ENCODE measurements at places on chromosomes 3 and 15.

DNA sequence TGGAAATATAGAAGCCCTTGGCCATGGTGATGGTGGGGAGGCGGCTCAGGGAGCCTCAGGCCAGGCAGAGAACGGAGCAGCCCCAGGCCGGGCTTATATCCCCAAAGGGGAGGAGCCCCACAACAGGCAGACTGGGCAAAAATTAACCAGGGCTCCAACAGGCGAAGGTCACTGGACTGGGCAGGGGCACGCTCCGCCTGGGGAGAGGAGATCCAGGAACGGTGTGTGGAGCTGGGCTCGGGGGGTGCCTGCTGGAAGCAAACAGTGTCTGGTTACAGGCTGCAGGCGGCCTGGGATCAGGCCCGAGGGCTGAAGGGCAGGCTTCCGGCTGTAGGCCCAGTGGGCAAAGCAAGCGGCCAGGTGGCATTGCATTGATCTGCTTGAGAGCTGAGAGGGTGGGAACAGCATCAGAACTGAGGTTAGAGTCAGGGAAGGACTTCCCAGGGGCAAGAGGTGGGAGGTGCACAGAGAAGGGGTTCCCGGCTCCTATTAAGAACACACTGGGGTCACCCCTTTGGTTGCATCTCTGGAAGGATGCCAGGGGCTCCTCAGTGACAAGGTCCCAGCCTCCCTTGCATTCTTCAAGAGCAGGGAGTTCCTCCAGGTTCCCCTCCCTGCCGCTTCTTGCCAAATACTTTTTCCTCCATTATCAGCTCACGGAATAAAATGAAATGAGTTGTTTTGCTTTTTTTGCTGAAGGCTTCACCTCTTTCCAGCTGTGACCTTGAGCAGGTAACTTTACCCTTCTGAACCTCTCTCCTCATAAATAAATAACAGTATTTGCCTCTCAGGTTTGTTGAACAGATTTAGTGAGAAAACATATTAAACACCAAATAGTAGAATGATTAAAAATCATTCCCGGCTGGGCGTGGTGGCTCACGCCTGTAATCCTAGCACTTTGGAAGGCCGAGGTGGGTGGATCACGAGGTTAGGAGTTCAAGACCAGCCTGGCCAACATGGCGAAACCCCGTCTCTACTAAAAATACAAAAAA, 7.8 kb downstream of the ANPEP start:
- DNase-seq, result no peak

DNA sequence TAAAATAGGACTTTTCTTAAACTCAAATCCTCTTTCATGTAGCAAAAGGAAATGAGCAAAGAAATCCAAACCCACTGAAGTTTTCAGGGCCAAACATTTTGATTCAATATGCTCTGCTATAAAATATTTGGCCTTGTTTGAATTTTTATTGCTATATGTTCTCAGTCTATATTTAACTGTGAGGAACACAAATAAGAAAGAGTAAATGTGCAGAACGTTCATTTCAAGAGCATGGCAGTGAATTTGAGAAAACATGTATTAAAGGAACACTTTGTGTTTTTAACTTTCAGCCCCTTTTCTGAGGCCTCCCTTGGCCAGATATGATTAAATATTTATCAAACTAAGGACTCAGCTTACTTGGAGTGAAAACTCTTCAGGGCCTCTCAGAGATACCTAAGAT, 124.7 kb upstream of the CCNL1 start:
- no peak for DNase-seq

DNA sequence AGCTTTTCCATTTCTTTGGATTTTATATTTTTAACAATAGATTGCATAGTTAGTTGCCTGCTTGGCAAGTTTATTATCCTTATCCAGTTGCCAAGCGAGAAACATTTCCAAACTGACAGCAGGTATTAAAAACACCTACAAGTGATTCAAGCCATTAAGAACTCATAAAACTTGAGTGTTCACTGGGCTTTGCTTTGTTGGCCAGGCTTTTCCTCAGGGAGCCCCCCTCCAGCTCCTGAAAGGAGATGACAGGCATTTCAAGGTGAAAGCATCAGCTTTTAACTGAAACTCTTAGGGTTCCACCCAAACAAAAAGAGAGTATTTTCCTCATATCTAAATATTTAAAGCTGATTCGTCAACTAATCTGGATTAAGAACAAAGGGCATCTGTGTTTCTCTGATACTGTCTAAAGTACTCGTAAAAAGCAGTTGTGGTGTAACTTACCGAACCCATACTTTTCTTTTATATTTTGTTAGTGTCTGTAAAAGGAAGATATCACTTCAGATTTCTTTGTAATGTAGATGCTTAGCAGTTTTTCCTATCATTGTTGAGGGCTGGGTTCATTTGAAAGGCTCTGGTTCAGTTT, 363.4 kb downstream of the OTOL1 start:
- DNase-seq, result no peak

DNA sequence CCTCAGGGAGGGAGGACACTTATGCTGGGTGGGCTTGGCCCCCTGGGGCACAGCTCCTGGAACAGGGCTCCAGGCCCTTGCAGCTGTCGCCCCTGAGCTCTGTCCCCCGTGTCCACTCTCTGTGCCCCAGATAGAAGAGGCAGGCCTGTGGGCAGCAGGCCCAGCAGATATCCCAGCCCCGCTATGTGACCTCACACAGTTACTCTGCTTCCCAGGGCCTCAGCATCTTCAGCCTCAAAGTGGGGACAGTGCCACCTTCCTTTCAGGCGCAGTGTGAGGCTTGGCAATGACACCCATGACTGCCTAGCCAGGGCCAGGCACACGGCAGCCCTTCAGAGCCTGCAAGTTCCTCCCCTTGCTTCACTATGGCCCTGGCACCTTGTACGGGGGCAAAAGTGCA, 98.4 kb downstream of the IQSEC1 start:
- DNase-seq, result no peak

GRCh38 chr3:128222796-128223385, 69.6 kb downstream of the EEFSEC start:
- peak; percentile 32 for DNase-seq

GRCh38 chr3:146087116-146087515, 73.9 kb downstream of the PLOD2 start:
- DNase-seq, result no peak

- no peak for DNase-seq
Measured at GRCh38 chr15:85625166-85625830, 169.4 kb downstream of the KLHL25 start.

DNA sequence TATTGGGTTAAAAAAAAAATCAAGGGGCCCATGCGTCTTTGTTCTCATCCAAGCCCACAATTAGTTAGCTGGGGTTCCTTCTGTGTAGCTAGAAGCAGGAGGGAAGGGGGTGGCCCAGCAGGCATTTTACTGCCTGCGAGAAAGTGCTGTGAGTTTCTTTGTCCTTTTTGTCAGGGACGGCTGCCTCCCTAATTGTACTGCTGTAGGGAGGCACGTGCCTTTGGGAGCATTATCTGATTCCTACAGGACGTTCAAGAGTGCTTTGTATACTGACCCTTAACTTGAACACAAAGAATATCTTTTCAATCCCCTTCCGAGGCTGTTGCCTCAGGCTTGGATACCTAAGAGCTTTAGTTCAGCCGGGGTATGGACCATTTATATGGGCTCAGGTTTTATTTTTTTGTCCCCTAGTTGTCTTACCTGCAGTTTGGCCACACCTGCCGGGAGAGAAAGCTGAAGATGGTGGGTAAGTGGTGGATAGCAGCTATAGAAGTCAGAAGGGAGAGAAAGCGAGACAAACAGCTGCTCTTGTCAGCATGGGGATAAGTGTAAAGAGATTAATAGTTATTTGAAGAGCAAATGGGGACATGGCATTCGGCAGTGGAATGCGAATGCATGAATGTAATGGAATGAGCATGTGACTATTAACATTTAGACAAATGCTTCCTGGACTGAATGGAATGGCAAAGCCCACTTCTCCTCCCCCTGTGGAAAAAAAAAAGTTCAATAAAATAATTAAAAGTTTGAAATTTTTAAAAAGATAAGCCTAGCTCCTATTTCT, 175.2 kb downstream of the TP63 start:
- no peak for DNase-seq

DNA sequence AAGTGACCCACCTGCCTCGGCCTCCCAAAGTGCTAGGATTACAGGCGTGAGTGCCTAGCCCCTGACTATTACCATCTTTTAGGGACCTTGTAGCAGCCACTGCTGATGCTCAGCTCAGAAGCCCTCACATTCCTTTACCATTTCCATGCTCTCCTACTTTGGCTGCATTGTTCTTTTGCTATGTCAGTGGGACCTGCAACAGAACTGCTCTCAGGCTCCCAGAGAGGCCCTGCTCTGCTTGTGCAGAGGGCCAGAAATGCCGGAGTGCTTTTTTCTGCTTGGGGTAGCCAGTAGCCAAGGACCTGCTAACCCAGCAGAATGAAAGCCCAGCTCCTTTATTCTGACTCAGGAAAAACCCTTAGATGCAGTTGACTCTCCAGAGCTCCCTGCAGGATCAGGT, 18.3 kb upstream of the PROK2 start:
- DNase-seq, result no peak

DNA sequence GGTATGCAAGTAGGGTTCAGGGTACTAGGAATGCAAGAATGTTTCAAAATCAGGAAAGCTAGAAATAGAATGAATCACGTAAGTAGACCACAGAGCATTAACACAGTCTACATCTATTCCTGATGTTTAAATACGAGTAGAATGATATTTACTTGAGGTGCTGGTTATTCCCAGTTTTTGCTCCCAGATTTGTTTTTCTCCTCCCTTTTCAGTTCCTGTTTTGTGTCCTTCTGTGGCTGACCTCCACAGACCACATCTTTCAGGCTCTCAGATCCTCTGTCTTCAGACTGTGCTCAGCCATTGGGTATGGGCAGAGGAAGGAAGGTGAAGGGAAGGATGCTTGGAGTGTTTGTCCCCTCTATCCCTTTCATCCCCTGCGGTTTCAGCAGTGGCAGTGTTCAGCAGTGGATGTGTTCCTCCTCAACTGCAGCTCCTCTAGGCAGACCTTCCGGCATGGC, 276.6 kb downstream of the ZNF621 start:
- DNase-seq, result peak; percentile 26

DNA sequence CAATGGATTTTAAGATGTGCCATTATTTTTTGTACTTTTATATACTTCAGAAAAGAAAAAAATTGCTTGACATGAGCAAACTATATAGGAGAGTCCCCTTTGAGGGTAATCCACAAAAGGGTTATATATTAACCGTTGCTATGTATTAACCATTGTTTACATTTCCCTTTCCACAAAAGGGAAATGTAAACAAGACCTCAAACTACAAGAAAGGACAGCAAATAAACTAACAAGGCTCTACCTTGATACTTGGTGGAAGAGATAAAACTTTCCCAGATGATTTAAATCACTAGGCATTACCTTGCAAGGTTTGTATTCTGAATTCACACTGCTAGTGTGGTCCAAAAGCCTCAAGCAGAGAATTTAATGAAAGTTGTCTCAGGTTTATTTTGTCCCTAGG, 616.3 kb upstream of the BCHE start:
- DNase-seq, result no peak

DNA sequence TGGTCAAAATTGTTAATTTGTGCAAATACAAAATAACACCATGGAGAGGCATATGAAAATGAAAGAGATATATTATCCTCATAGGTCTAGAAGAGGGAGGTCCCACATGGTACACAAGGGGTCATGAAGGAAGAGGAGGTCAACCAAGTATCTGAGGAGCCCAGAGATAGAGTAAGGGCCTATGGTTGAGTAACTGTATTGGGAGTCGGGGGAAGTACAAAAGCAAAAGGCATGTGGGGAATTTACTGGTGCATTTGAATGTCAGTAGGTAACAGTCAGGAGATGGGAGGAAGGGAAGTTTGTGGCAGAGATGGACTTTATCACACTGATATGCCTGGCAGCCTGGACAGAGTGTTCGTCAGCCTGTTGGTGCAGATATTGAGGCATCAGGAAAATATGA, 1113.7 kb downstream of the OTOL1 start:
- no peak for DNase-seq

DNA sequence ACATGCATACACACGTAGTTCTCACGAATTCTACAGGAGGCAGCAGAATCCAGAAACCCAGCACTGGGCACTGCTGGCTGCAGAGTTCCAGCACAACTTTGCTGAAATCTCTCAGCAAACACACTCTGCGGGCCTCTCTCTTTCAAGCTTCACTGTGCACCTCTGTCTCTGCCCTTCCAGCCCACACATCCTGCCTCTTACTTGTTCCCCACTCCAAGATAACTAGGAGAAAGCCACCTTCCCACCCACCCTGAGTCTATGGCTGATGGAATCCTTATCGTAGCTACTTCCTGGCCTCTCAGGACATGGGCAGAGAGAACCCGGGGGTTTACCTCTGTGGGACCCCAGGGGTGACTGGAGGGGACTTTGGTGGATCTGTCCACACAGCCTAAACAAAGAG, 11.9 kb downstream of the ANP32A start:
- no peak for DNase-seq

DNA sequence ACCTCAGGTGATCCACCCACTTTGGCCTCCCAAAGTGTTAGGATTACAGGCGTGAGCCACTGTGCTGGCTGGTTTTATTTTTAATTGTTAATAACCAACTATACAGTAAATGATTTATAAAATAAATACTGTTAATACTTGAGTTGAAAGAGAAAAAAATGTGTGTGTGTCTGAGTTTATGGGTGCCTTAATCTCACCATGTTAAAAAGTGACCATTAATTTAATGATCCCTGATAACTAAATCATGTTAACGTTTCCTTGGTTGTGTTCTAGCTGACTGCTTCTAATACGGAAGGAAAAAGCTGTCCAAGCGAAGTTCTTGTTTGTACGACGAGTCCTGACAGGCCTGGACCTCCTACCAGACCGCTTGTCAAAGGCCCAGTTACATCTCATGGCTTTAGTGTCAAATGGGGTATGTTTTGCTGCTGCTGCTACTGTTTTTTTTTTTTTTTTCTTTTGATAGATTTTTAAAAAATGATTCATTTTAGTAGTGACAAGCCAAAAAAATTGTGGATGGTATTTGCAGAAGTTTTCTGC, 113.5 kb downstream of the GHSR start:
- DNase-seq, result no peak

GRCh38 chr3:106172101-106172500, 303.3 kb upstream of the CBLB start:
- no peak for DNase-seq

- no peak for DNase-seq
Measured at GRCh38 chr15:31268108-31268501, 58.5 kb upstream of the KLF13 start.

DNA sequence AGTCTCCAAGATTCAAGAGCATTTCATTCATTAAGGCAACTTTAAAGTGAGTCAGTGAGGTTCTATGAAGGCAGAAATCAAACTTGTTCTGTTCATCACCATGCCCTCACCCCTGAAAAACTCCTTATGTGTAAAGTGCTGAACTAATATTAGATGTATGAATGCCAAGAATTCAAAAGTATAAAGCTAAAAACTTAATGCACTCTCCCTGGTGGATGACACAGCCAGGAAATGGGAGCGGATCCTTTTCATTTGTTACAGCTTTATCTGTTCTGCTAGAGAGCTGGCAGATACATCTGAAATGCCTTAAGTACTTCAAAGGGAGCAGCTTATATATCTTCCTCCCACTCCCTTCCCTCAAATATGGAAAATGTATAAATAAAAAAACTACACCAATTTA, 8.2 kb downstream of the TXNRD3 start:
- no peak for DNase-seq

GRCh38 chr3:134296616-134297015, 46.0 kb upstream of the RYK start:
- no peak for DNase-seq

Data from M059J (cell line).